ENCODE measurements at places on chromosomes 11 and 22.

GRCh38 chr11:128232588-128232987 lies 354.8 kb downstream of the ETS1 start:
- no peak for DNase-seq

DNA sequence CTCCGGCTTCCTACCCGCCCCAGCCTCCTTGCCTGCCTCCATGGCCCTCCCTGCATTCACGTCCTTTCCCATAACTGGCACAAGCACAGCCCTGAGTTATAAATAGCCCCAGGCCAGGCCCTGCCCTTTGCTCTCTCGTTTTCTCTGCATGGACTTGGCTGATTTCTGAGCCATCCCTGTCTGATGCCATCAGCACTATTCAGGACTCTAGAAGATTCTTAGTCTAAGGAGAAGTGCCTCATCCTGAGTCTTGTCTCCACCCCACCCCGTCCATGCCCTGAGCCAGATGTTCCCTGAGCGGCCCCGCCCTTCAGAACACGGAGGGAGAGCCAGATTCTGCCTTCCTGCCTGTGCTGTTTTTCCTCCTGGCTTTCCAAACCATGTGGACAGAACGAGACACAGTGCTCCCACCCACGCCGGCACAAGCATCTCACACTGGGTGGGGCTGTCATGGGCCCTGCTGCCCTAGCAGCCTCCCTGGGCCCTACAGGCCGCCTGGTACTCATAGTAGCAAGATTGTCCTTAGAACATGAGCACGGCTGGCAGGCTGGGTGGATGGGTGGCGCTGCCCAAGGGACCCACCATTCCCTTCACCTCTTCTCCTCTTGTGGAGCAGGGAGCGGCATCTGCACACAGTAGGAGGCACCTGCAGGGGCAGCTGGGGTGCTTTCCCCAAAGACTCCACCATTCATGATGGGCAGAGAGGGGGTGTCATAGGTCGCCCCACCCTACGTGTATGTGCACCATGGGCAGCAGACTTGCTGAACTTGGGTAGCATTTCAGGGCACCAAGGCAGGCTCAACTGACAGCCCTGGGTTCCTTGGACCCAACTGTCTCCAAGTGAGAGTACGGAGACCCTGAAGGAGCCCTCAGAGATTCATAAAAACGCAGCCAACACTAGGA lies 76.9 kb downstream of the BCR start:
- DNase-seq, result no peak

DNA sequence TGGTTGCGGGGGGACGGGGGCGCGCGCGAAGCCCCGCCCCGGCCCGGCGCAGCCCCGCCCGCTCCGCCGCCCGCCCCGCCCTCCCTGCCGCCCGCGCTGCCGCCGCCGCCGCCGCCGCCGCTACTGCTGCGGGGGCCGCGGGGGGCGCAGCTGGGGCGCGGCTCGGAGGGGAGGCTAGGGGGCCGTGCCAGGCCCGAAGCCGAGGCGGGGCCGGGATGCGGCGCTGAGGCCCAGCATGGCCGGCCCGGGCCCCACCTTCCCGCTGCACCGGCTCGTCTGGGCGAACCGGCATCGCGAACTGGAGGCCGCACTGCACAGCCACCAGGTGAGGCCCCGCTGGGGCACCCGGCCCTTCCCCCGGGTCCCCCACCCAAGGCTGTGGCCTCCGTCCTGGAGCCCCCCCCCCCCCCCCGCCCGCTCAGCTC lies at the start of gene ANKRD13D:
TSS of gene ANKRD13D (plus strand) at position 78 of the 425 bp plus-strand sequence. CDS start at position 236, 158 bp downstream.
- no peak for DNase-seq

DNA sequence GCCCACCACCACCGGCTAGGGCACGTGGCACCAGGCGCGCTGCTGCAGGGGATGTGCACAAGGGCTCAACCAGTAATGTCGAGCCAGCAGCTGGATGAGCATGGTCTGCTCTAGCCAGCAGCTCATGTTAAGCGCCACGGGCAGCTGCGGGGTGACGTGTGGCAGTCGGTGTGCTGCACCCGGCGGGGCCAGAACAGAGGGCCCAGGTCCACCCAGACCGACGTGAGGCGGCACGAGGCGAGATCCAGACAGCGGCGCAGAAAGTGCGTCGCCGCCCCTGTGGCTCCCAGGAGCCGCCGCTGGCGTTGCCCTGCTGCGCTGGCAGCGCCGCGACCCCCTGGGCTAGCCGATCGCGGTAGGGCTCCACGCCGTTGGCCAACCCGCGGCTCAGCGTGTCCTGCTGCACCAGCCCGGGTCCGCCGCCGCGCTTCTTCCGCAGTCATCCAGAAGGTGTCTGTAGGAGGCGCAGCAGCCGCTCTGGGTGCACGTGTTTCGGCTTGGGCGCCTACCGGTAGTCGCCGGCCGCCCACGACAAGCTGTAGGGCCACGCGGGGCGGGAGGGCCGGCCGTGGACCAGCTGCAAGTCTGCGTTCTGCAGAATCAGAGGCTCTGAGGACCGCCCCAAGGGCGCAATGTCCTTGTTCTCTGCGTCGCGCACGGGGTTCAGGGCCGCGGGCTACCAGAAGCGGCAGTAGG lies 4.6 kb upstream of the GALR3 start:
- no peak for DNase-seq

DNA sequence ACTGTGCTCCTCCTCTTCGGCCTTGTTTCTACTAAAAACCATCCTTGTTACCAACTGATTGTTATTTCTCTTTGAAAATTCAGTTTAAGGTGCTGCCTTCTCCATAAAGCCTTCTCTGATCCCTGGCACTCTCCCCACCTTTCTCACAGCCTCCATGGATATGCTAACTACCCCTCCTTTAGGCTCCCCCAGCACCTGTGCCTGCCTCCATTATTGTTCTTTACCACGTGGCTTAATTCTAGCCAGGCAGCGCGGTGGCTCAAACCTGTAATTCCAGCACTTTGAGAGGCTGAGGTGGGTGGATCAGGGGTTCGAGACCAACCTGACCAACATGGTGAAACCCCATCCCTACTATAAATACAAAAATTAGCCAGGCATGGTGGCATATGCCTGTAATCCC lies 96.3 kb downstream of the MRTFA start:
- no peak for DNase-seq

GRCh38 chr22:36470162-36470993 lies 11.1 kb downstream of the TXN2 start:
- peak; percentile 71 for DNase-seq

DNA sequence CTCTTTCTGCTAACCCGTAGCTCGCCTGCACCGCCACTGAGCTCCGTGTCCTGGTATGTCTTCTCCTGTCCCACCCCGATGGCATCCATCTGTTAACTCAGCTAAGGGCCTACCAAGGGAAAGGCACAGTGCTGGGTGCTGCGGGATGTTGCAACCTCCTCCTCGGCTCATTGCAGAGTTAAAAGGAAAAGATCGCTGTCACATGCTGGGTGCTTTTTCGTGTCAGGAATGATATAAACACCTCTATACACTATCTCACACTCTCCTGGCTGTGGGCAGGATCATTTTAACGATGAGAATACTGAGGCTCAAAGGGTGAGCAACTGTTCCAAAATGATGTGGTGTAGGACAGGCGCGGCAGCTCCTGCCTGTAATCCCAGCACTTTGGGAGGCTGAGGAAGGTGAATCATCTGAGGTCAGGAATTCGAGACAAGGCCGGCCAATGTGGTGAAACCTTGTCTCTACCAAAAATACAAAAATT lies 10.1 kb downstream of the TXN2 start:
- DNase-seq, result no peak

DNA sequence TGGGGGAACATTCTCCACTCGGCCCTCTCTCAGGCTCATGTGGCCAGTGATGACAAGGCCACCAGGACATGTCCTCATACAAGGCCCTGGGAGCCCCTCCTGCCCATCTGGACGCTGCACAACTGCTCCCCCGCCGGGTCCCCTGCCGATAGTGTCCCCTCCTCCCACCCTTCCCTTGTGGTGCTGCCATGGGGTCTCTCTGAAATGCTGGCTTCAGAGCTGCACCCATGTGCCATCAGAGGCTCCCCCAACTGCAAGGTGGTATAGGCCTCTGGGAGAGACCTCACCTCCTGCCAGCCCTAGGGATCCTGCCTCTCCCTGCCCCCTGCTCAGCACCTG lies 113.0 kb downstream of the KCNQ1OT1 start:
- no peak for DNase-seq

- no peak for DNase-seq
Observed at GRCh38 chr11:106917973-106918372, 100.3 kb downstream of the GUCY1A2 start.

DNA sequence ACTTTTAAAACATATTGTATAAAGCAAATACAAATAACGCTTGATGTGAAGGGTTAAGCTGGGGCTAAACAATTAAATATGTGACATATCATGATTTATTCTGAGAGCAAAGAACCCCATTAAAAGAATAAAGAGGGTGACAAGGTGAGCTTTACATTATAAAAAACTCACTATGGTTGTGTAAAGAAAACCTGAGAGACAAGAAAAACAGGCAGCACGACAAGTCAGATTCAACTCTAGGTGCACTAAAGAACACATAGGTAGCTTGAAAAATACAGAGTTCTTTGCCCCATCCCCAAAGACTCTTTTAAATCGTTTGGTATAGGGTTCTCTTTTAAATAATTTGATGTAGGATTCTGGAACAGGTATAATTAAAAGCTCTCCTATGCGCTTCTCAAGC lies 63.5 kb downstream of the LUZP2 start:
- no peak for DNase-seq

GRCh38 chr22:25109878-25110595 lies 89.6 kb upstream of the CRYBB3 start:
- DNase-seq, result no peak

- no peak for DNase-seq
Observed at GRCh38 chr11:117910941-117911655, 18.1 kb downstream of the TMPRSS13 start.

GRCh38 chr22:43482318-43482625 lies 70.5 kb downstream of the MPPED1 start:
- DNase-seq, result no peak

GRCh38 chr11:134082990-134083389 lies 14.1 kb downstream of the JAM3 start:
- DNase-seq, result no peak

GRCh38 chr11:111797145-111797581 lies 31.0 kb upstream of the PPP2R1B start:
- DNase-seq, result no peak

- no peak for DNase-seq
Observed at GRCh38 chr11:74248469-74248868, 63.0 kb downstream of the P4HA3 start.

DNA sequence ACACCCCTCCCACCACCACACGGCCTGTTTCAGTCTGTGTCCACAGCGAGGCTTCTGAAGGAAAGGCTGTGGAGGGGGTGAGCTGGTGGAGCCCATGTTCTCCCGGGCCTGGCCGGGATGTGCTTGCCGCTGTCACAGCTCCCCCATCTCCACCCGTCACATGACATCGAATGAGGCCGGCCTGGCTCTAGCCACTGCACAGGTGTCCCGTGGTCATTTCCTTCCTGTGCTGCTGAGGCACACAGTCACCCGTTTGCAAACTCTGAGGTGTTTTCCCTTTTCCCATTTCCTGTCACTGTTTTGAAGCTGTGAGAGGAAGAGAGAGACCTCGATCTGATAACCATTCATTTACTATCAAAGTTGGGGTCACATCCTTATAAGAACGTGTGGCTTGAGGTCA lies 55.7 kb upstream of the CLDN5 start:
- DNase-seq, result no peak

- DNase-seq, result no peak
Observed at GRCh38 chr11:118691926-118692830, 12.7 kb upstream of the TREH start.

- no peak for DNase-seq
Observed at GRCh38 chr22:22185844-22186499, 58.6 kb upstream of the VPREB1 start.

GRCh38 chr22:35949243-35949642 lies 79.4 kb downstream of the RBFOX2 start:
- no peak for DNase-seq

GRCh38 chr11:68872216-68873003 lies 30.7 kb upstream of the CPT1A start:
- no peak for DNase-seq

DNA sequence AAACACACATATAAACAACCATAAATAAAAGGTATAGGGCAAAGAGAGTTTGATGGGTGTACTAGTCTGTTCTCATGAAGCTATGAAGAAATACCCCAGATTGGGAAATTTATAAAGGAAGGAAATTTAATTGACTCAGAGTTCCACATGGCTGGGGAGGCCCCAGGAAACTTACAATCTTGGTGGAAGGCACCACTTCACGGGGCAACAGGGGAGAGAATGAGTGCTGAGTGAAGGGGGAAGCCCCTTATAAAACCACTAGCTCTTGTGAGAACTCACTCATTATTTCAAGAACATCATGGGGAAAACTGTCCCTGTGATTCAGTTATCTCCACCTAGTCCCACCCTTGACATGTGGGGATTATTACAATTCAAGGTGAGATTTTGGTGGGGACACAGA lies 385.9 kb upstream of the ANO5 start:
- no peak for DNase-seq

- DNase-seq, result peak; percentile 92
Observed at GRCh38 chr11:65134240-65134951, at the start of gene SYVN1. Gene SYVN1, minus strand, starts transcription at chr11:65134519. Its CDS starts 918 bp downstream, at chr11:65133601.

DNA sequence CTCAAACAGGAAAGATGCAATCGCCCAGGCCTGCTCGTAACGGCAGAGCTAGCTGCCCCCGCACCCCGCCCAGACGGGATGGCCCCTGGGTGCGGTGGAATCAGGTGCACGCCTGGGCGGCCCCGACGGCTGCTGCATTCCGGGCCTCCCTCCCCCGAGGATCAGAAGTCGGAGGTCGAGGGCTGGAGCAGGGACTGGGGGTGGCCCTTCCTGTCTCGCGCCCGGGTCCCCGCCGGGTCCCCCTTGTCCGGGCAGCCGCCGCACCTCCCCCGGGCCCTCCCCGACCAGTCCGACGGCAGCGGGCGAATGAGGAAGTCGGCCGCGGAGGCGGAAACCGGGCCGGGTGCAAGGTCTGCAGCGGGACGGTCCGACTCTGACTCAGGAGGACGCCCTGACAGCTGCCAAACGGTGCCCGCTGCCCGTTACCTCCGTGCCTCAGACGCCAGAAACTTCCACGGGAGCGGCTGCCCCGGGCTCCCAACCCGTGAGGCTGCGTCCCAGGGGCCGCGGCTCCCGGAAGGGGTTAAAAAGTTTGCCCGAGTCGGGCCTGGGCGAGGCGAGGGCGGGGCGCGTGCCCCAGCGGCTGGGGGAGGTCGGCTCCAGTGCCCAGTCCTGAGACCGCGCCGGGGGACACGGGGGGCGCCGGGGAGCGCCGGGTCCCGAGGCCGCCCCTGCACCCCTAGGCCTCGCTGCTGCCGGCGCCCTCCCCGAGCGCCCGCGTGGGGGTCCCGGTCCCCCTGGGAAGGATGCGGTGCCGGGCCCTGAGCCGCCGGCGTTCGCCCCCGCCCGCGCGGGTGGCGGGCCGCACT lies 663 bp downstream of the MYH9 start:
- no peak for DNase-seq

- no peak for DNase-seq
Observed at GRCh38 chr11:20017320-20017719, 143.0 kb downstream of the DBX1 start.

- no peak for DNase-seq
Observed at GRCh38 chr11:44580701-44581100, 15.2 kb downstream of the CD82 start.

Data from HAP-1 (cell line).